Stimulated activated CD4-positive, alpha-beta T cell treated with anti-CD3 and anti-CD28 coated beads, Interleukin-2, amount 100 ng/mL, for 24 hours (primary cell): ENCODE measurements at places on chromosomes 3 and 15.

- no peak for DNase-seq
These were observed 14.6 kb downstream of the HEMK1 start for GRCh38 chr3:50583897-50584296.

GRCh38 chr3:43328653-43329052, 42.3 kb downstream of the SNRK start:
- no peak for DNase-seq

GRCh38 chr15:100281096-100281917, 60.5 kb downstream of the ADAMTS17 start:
- DNase-seq, result no peak

GRCh38 chr3:137349557-137350348, 392.0 kb downstream of the IL20RB start:
- DNase-seq, result no peak

DNA sequence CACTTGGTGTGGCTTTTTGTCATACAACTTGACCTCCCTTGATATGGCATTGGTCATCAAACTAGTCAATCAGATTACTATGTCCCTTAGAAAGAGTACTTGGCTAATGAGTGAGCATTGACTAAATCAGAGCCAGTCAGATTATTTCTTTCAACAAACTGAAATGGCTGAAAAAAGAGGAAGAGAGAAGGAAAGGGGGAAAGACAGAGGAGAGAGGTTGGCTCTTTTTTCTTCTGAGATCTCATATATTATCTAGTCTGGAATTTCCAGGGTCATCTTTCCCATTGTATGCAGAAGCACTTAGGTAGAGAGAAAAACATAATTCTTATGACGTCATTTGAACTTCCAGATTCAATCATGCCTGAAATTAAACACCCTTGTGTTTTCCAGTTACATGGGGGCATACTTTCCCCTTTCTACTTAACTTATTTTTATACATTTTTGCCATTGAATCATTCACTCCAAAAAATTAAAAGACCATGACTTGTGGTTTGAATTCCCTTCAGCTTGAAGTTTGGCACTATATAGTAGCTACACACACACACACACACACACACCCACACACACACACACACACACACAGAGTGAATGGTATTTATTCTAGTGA, 387.8 kb downstream of the LSAMP start:
- DNase-seq, result no peak

DNA sequence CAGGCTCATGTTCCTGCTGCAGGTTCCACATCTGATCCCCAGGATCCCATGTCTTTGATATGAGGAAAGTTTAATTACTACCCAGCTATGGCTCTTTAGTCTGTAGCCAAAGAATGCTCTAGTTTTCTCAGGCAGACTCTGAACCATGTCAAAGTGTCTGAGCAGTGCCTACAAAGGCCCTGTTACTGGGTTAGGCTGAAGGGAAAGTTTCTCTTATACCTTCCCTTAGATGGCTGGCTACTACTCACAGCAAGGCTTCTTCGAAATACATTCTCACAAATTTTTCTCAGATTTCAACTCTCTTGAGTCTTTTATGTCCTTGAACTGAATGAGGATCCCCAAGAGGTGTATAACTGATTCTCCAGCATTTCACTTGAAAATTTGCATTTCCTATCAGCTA, 102.4 kb downstream of the NR1D2 start:
- no peak for DNase-seq
